CD4-positive, alpha-beta T cell treated with Interleukin-4 for 4 hours (primary cell): ENCODE measurements at places on chromosomes 16 and 17.

DNA sequence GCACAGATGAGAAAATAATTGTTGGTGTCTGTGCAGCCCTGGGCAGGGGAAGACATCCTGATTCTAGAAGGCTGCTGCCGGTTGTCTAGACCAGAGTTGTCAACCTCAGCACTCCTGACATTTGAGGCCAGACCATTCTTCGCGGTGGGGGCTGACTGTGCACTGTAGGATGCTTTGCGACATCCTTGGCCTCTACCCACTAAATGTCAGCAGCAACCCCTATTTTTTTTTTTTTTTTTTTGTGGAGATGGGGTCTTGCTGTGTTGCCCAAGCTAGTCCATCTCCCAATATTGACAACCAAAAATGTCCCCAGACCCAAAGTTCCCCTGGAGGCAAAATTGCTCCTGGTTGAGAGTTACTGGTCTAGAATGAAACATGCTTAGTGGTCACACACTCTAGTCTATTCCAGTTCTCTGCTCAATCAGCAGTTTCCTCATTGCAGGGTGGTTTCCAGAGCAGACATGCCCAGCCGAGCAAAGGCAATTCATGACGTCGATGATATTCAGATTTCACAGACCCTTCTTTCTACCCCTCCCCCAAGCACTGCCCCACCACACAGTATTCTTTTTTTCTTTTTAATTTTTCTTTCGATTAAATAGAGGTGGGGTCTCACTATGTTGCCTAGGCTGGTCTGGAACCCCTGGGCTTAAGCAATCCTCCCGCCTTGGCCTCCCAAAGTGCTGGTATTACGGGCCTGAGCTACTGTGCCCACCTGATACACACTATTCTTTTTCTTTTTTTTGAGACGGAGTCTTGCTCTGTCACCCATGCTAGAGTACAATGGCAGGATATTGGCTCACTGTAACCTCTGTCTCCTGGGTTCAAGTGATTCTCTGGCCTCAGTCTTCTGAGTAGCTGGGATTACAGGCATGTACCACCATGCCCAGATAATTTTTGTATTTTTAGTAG lies 9.0 kb downstream of the C17orf99 start:
- no peak for DNase-seq

DNA sequence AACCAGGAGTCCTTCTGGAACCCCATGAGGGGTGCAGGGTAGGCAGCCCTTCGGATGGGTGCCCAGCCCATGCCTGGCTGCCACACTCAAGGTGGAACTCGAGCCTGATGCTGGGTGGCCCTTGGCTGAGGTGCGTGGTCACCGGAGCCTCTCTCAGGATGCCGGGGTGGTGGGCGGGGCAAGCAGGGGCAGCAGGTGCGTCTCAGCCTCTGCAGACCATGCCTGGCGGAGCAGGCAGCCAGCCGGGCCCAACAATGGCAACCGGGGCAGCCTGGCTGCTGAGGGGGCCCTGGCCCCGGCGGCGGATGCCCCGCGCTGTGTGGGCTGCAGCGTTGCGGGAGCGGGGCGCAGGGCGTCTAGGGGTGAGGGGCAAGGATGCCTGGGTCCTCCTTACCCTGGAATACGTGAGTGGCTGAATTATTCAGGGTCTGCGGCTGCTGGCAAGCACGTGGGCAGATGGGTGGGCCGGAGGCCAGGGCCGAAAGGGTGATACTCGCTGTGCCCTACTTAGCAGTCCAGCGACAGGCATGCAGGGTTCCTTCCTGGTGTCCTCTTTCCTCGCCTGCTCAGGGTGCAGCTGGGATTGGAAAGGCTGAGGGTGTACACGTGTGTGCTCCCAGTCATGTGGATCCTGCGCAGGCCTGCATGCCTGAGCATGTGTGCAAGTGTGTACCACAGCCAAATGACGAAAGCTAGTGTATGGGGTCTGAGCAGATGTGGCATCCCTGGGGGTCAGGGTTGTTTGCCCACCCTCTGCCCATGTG lies 14.6 kb downstream of the MYO15A start:
- DNase-seq: no peak

DNA sequence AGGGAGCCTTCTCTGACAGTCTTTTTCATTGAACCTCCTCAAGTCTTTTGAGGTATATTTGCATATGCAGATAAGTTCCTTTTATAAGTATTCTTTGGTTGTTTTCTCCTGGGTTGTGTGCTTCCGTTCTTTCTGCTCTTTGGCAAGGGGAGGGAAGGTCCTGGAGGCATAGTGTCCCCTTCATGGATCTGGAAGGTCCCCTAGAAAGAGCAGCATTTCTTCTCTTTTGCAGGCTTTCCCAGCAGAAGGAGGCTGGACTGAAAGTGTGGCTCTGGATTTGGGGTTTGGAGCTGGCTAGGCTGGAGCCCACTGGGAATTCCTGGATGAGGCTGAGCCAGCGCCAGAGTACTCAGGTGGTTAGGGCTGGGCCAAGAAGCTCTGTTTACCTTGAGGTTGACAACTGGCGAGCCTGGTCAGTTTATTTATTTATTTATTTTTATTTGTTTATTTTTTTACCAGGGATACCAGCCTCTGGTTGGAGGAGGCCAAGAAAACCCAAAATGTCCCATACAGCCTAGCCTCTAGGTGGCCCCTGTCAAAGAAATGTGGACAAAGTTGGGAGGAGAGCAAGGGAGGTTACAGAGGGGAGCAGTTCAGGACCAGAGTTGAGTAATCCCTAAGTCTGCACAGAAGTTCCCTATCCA lies 5.4 kb upstream of the TOP2A start:
- no peak for DNase-seq

DNA sequence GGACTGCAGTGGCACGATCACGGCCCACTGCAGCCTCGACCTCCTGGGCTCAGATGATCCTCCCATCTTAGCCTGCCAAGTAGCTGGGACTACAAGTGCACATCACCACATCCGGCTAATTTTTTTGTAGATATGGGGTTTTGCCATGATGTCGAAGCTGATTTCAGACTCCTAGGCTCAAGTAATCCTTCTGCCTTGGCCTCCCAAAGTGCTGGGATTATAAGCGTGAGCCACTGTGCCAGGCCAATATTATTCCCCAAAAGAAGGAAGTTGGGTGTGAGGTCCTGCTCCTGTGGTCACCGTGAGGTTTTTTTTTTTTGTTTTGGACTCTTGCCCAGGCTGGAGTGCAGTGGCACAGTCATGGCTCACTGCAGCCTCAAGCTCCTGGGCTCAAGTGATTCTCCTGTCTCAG lies 1.5 kb downstream of the AMZ2 start:
- DNase-seq: peak; percentile 60

DNA sequence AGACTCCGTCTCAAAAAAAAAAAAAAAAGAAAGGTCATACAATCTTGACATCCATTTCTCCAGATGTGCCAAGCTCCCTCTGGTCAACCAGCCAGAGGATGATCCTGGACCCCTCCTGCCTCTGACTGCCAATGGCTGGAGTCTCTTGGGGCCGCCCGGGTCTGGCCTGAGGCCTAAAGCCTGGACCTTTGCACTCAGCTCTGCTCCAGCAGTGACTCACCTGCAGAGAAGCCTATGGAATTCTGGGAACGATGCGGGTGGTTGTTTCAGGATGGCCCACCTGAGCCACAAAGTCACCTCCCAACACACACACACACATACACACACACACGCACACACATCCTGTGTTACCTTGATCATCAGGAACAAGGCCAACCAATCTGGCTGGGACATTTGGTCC lies 64.0 kb upstream of the DNAH17 start:
- no peak for DNase-seq

DNA sequence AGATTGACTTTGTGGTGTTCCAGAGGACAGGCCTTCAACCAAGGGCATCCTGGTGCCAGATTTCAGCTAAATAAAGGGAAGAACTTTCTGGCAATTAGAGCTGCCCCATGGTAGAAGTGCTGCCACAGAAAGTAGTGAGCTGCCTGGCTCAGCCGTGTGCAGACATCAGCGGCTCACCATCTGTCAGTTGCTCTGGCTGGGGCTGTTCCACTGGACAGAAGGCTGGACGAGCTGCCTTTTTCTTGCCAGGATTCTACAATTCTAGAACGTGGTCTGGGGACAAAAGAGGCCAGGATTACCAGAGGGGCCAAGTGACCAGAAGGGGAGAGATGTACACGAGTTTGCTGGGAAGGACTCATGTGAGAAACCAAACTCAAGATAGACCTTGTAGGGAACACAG lies 107.0 kb upstream of the RPL38 start:
- no peak for DNase-seq

GRCh38 chr16:57224651-57225335 lies 20.3 kb upstream of the ARL2BP start:
- no peak for DNase-seq

DNA sequence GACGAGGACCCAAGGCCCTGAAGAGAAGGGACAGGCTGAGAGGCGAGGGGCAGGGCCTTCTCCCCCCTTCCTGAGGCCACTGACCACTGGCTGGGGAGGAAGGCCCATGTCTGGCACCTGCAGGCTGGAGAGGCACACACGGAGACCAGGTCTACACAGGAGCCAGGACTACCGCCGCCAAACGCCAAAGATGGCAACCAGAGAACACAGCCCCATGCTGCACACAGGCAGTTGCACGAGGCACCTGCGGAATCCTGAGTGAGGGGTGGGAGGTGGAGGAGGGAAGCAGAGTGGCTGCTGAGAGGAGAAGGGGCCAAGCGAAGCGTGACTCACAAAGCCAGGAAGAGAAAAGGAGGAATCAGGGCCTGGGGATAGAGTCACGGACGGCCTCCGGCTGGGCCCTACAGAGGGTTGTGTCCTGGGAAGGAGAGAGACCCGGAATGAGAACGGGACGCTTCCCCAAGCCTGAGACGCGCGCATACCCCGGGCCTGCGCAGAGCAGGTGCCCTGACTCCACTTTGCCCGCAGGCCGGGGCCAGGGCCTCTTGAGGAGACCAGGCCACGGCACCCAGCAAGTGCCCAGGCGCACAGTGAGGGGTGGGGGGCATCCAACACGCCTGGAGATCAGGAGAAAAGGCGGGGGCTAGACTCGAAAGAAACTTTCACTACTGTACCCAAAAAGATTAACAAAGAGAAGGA lies 28.7 kb upstream of the C16orf95 start:
- DNase-seq: no peak

DNA sequence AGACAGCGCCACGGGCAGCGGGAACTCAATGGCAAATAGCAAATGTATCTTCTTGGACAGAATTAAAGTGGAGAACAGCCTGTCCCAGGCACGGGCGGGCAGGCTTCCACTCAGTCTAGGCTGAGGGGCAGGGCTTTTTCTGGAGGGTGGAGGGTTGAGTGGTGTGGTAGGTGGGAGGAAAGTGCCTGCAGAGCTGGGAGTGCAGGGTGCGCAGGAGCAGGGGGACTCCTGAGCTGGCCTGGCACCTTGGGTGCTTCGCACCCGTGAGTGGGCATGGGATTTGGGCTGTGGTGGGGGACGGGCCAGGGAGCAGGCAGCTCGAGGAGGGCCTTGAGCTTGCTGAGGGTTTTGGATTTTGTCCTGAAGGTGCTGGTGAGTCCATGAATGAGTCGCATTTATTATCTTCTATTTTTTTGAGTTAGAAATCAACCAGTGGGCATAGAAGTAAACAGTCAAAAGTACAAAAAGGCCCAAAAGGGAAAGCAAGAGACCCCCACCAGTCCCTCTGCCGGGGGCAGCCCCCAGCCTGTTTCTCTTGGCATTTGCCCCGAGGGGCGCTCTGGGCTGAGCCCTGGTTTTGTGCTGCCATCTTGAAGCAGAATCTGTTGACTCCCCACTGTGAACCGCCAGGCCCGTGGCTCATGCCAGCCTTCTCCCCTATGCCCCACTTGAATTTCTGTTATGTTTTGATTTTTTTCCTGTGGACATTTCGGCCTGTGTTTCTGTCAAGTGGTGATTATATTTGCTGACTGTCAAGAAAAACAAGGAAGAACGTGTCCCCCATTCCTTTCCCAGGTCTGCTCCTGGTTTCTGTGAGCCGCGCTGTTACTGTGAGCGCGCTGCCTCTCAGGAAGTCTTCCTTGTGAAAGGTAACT lies 8.2 kb downstream of the ADORA2B start:
- DNase-seq: no peak

DNA sequence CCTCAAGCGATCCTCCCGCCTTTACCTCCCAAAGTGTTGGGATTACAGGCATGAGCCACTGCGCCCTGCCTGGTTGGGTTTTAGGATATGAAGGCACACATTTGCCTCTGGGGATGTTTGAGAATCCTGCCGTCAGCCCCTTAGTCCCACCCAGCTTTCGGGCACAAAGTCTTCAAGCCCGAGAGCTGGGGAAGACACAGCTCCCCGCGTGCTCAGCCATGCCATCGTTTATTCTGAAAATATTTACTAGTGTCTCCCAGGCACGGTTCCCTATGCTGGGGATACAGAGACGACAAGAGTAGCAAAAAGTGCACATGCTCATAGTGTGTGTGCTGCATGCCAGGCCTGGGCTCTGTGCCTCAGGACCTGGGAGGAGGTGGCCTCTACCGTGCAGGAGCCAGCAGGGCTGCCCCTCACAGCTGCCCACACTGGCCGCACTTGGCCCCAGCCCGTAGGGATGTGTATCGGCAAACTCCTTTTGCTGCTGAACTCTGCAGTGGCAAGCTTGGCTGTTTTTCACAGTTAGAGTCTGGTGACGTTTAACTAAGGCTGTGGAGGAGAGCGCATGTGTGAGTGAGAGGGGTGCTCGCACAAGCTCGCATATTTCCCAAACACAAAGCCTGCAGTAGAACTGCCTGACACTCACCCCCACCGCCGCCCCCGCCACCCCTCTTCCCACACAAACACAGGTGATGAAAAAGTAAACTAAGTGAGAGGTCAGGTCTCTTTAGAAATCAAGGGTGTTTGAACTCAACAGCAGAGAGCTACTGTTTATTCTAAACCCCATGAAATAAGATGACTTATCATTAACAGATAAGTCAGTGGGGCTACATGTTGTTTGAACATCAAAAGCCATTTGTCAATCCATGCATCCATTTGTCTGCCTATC lies 266.4 kb downstream of the MRTFB start:
- no peak for DNase-seq

- no peak for DNase-seq
Observed at GRCh38 chr16:49883076-49884014, 27.4 kb upstream of the ZNF423 start.

DNA sequence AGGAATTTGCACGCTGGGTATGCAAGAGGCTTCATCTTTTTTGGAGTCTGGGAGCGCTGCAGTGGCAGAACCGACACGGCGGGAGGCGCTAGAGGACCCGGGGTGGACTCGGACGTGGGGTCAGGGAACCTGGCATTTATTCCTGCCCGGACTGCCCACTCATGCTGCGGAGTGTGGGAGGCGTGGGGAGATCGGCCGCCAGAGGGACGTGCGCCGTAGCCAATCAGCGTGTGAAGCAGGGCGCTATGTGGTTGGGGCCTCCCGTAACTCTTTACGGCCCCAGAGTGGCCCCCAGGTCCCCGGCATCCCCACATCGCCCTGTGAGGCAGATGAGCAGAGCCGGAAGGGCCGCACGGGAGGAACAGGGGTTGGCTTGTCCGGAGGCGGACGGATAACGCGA lies 11.2 kb downstream of the FLYWCH2 start:
- no peak for DNase-seq

- no peak for DNase-seq
Observed at GRCh38 chr16:76527244-76527643, 250.0 kb downstream of the CNTNAP4 start.

DNA sequence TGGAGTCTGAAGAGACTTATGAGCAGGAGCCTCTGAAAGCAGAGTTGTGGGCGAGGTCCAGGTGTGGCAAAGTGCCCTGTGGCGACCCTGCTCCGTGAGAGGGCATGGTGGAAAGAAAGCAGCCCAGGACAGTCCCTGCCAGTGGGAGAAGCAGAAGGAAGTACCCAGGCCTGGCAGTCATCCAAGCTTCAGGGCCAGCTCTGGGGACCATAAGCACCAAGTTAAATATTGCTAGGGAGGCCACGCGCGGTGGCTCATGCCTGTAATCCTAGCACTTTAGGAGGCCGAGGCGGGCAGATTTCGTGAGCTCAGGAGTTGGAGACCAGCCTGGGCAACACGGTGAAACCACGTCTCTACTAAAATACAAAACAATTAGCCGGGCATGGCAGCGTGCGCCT lies 4.9 kb upstream of the ASGR1 start:
- DNase-seq: no peak
